Left lobe of liver (tissue), 2 donors: ENCODE measurements at places on chromosomes 16 and 17.

DNA sequence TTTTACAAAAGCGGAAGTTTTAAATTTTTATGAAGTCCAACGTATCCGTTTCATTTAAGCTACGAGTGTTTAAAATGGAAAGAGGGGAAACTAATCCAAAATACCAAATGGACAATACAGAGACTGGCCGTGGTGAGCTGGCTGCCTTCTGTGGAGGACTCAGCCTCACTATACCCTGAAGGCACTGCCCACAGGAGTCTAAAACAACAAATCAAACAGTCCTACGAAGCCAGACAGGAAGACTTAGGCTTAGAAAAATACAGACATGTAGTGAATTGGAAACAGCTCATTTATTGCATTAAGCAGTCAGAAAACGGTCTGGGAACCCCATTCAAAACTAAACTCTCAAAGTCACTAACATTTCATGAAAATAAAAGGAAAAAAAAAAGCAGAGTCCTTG lies 75.1 kb downstream of the CYTH1 start:
- no peak for DNase-seq

DNA sequence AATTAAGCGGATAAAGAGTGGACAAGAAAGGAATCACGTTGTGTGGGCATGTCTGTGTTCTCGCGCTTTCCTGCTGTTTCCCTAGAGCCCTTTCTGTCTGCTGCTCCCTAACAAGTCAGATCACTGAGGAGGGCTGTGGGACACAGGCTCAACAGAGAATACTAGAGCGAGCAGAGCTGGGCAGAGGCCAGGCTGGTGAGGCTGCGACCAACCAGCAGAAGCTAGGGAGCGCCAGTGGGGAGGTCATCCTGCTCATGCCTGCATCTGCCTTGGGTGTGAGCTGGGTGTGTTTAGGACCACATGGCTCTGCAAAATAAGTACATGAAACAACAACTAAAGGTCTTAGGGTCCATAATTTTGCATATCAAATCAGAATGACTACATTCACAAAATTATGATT lies 11.5 kb upstream of the FOXJ1 start:
- DNase-seq, result peak; percentile 11

DNA sequence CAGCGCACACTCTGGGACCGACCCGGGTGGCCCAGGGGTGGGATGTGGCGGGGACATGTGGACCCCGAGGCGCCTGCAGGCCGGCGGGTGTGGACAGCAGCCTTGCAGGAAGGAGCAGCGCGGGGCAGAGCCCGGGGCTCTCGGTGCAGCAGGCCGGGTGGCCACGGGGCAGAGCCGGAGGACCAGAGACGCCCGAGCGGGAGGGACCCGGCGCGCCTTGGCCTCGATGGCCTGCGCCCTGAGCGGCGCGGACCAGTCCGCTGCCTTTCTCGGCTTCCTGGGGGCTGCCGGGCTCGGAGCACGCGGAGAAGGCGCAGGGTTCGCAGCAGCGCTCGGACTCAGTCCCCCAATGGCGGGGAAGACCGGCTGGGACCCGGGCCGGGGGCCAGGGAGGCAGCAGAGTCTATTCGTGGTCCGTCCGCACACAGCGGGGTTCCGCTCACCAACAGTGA lies 43.4 kb downstream of the OSBPL7 start:
- no peak for DNase-seq

- DNase-seq, result peak; percentile 74
Measured at GRCh38 chr17:29111816-29112499, 68.2 kb downstream of the MYO18A start.

GRCh38 chr17:44940317-44940716 lies 7.3 kb downstream of the KIF18B start:
- DNase-seq, result no peak

- DNase-seq, result no peak
Measured at GRCh38 chr17:75824666-75825065, 19.5 kb downstream of the UNC13D start.

- DNase-seq, result no peak
Measured at GRCh38 chr17:34620458-34620857, 41.1 kb downstream of the TMEM132E start.

GRCh38 chr16:64907844-64908243 lies 214.0 kb downstream of the CDH11 start:
- DNase-seq, result no peak

DNA sequence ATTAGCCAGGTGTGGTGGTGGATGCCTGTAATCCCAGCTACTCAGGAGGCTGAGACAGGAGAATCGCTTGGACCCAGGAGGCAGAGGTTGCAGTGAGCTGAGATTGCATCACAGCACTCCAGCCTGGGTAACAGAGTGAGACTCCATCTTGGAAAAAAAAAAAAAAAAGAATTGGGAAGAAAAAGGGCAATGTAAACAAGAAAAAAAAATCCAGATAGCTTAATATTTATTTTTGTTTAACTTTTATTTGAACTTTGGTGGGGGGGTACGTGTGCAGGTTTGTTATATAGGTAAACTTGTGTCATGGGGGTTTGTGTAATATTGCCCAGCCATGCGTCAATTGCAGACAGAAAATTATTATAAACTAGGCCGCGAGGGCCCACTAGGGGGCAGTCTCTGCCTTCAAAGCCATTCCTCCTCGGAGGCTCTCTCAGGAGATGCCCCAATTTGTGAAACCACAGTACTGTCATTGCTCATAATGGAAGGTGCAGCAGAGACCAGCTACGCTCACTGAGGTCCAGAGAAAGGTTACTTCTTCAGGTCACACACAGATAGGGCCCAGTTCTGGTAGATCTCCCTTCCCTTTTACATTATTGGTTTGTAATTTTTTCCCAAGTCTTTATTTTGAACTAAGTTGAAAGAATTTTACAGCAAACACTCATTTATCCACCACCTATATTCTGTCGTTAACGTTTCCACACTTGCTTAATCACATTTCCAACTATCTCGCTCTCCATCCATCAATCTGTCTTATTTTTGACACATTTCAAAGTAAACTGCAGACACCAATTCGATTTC lies 206.2 kb downstream of the PRKCB start:
- DNase-seq, result peak; percentile 67

DNA sequence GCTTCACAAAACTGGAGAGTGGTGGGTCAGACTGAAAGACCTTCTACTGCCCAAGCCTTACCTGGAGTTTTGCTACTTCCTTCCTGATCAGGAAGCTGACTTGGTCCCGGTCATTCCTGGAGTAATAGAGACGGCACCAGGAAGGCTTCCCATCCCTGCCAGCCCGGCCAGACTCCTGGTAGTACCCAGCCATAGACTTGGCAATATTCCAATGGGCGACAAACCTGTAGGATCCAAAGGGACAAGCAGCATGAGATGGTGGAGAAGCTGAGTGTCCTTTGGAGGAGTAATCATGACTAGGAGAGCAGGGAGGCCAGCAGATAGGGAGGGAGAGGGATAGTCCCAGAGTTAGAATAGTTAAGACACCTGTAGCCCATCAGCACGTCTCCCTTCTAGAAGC lies 8.7 kb downstream of the RECQL5 start:
- no peak for DNase-seq

- peak; percentile 64 for DNase-seq
Measured at GRCh38 chr17:42288803-42289610, 709 bp downstream of the STAT5A start.
